ENCODE measurements at places on chromosomes 11 and 22. TPM values are rescaled to one million over a fixed set of nuclear protein-coding genes. Genes with fewer than 3 reads are reported as not detected.

The CCDC73 gene
- not detected for total RNA-seq

The OR52E8 gene
- not detected for total RNA-seq

The PNPLA5 gene
- not detected for total RNA-seq

The PPP2R5B gene
- total RNA-seq: 17.8 TPM

The ISX gene
- total RNA-seq: not detected

The SAC3D1 gene
- 18.0 TPM for total RNA-seq

The OR56A1 gene
- total RNA-seq: not detected

The C11orf42 gene
- not detected for total RNA-seq

The CRYAB gene
- total RNA-seq: not detected

The JHY gene
- 3.9 TPM for total RNA-seq

The SNX32 gene
- 1.0 TPM for total RNA-seq

The OR4C6 gene
- not detected for total RNA-seq

The NRGN gene
- 33.5 TPM for total RNA-seq

The POU2AF1 gene
- total RNA-seq: not detected

The TRIM6 gene
- 5.6 TPM for total RNA-seq
